RCC 7860 (cell line): ENCODE measurements at places on chromosomes 3 and 15.

GRCh38 chr15:68843425-68844311 lies 23.0 kb upstream of the ANP32A start:
- no peak for DNase-seq

DNA sequence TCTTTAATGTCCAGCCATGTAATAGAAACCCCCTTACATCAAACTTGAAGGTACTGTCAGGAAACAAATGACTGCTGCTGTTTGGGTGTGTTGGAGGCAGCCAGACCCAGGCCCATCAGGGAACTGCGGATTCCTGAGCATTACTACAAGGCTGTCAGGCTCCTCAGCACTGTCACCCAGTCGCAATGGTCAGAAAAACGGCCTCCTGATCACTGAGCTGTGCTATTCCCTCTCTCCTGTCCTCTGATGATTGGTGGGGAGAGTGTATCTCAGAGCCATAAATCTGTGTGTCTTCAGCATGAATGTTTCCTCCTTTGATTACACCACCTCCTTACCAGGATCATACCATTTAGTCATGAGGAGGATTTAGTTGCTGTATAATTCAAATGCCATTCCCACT lies 135.2 kb upstream of the GADL1 start:
- peak; percentile 57 for DNase-seq

DNA sequence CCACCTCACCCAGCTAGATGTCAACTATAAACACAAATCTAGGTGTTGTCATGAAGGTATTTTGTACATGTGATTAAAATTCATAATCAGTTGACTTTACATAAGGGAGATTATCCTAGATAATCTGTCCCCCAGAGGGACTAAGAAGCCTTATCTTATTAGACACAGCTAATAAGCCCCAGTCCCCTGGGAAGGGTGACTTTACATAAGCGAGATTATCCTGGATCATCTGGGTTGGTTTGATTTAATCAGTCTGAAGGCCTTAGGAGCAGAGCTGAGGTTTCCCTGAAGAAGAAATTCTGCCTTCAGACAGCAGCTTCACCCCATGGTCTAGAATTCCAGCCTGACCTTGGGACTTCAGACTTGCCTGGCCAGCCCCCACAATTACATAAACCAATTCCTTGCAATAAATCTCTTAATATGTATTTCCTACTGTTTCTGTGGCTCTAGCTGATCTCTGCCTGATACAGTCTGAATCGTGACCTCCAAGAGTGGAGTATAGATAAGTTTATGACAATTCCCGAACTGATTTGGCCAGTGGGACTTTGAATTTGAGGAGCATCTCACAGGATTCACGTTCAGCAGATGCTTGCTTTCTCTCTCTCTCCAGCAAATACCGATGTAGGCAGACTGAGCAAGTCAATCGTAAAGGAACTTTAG lies 66.5 kb downstream of the MRPL46 start:
- DNase-seq: no peak

DNA sequence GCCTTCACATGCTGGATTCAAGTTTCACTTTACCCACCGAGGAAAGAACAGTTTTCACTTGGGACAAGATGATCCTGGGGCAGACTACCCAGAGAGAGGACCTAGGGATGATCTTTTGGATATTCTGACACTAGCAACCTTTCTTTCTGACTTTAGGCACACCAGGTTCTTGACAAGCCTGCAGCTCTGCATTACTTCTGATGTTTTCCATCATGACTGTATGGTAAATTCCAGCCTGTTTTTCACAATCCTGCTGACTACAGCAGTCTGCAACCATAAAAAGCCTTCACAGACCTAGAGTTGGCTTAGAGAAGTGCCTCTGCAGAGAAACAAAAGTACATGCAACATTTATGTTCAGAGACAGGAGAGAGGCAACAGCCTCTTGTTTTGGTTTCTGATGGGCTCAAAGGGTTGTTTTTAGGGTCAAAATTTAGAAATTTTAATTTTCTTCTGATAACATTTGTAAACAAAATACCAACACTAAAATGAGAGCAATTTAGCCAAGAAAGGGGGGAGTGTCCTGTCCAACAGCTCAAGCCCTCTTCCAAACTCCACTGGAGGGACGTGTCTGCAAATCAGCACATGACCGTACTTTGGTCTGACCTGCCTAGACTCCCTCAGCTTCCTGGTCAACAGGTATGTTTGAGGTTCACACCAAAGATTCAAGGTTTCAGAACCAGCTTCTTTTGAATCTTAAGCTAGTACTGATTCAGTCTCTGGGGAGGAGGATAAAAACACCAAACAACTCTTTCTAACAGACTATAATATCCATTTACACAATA lies 799 bp downstream of the ABI3BP start:
- no peak for DNase-seq
